ENCODE measurements at places on chromosomes 3 and 15. TPM values are rescaled to one million over a fixed set of nuclear protein-coding genes. Genes with fewer than 3 reads are reported as not detected.

The CHAC1 gene
- total RNA-seq = 1.5 TPM

The SLC6A1 gene
- total RNA-seq = 1.3 TPM

The DNASE1L3 gene
- 9.3 TPM for total RNA-seq

The DUOX1 gene
- 0.62 TPM for total RNA-seq

The CHRFAM7A gene
- total RNA-seq = 8.3 TPM

The SLC6A11 gene
- not detected for total RNA-seq

The FAN1 gene
- 13.8 TPM for total RNA-seq

The CHRNB4 gene
- not detected for total RNA-seq

The RPL39L gene
- total RNA-seq = 5.8 TPM

The ZKSCAN7 gene
- 2.3 TPM for total RNA-seq

The KNG1 gene
- total RNA-seq = not detected

The CSPG4 gene
- 134 TPM for total RNA-seq

The NR2E3 gene
- 0.19 TPM for total RNA-seq

The CISH gene
- 8.6 TPM for total RNA-seq

The FGD5 gene
- total RNA-seq = 34.7 TPM

The MEF2A gene
- total RNA-seq = 90.6 TPM

The SRGAP3 gene
- total RNA-seq = 1.7 TPM

The IFT80 gene
- 20.0 TPM for total RNA-seq

The MAP4 gene
- total RNA-seq = 380 TPM

The CKMT1B gene
- total RNA-seq = not detected

The FOXL2 gene
- total RNA-seq = not detected

The PCSK6 gene
- 9.8 TPM for total RNA-seq

The NDN gene
- 55.3 TPM for total RNA-seq

The EPHB1 gene
- total RNA-seq = 3.7 TPM

The GPR87 gene
- not detected for total RNA-seq

The CAND2 gene
- total RNA-seq = 16.8 TPM

The P2RY1 gene
- total RNA-seq = 3.1 TPM

The FANCD2OS gene
- total RNA-seq = not detected

The RAMAC gene
- total RNA-seq = 14.2 TPM

The SMCO1 gene
- total RNA-seq = not detected

The PDZRN3 gene
- total RNA-seq = 59.5 TPM

The ZDHHC19 gene
- total RNA-seq = 0.52 TPM

The KIF7 gene
- total RNA-seq = 13.0 TPM
